Smooth muscle cell of the pulmonary artery (primary cell): ENCODE measurements at places on chromosomes 6 and 20. TPM values are rescaled to one million over a fixed set of nuclear protein-coding genes. Genes with fewer than 3 reads are reported as not detected.

The FOXQ1 gene
- total RNA-seq: 0.03 TPM in 1 of 2 replicates, not detected in the other

The TSHZ2 gene
- 0.26 and 3.1 TPM in 2 replicates for total RNA-seq

The TMEM63B gene
- total RNA-seq: 36.9 and 56.1 TPM in 2 replicates

The OOEP gene
- 0.13 and 0.30 TPM in 2 replicates for total RNA-seq

The COX4I2 gene
- total RNA-seq: 0.13 TPM in 1 of 2 replicates, not detected in the other

The BPI gene
- total RNA-seq: 0.13 and 0.30 TPM in 2 replicates

The FOXS1 gene
- 20.6 and 23.1 TPM in 2 replicates for total RNA-seq

The TRAM2 gene
- 180 and 298 TPM in 2 replicates for total RNA-seq

The THBD gene
- 21.1 and 52.5 TPM in 2 replicates for total RNA-seq

The SLC24A3 gene
- 0.66 and 4.1 TPM in 2 replicates for total RNA-seq

The ATP6V1G2 gene
- total RNA-seq: 1.5 and 4.3 TPM in 2 replicates

The TSBP1 gene
- total RNA-seq: not detected in 2 replicates

The WFDC2 gene
- not detected in 2 replicates for total RNA-seq

The NMBR gene
- 0.07 TPM in 2 replicates for total RNA-seq

The NT5E gene
- total RNA-seq: 593 and 667 TPM in 2 replicates

The OPN5 gene
- total RNA-seq: not detected in 2 replicates

The GHRH gene
- not detected in 2 replicates for total RNA-seq

The DAAM2 gene
- 22.5 and 96.0 TPM in 2 replicates for total RNA-seq

The BFSP1 gene
- 1.3 and 1.6 TPM in 2 replicates for total RNA-seq

The MYH7B gene
- total RNA-seq: 0.13 and 0.20 TPM in 2 replicates

The ME1 gene
- total RNA-seq: 32.6 and 34.5 TPM in 2 replicates

The POPDC3 gene
- total RNA-seq: 4.4 and 14.8 TPM in 2 replicates
